ENCODE measurements at places on chromosomes 4 and X.

GRCh38 chrX:13659063-13659462 lies 6.1 kb downstream of the TCEANC start:
- DNase-seq, result no peak

DNA sequence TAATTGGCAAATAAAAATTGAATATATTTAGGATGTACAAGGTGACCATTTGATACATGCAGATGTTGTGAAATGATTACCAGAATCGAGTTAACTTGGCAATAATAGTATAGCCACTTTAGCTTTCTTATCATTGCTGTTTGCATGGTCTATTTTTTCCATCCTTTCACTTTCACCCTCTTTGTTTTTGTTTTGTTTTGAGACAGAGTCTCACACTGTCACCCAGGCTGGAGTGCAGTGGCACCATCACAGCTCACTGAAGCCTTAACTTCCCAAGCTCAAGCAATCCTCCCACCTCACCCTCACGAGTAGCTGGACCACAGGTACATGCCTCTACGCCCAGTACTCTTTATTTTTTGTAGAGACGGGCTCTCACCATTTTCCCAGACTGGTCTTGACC lies 218.6 kb upstream of the ADGRL3 start:
- no peak for DNase-seq

- DNase-seq, result no peak
Observed at GRCh38 chr4:119080721-119081541, 54.7 kb upstream of the MYOZ2 start.

DNA sequence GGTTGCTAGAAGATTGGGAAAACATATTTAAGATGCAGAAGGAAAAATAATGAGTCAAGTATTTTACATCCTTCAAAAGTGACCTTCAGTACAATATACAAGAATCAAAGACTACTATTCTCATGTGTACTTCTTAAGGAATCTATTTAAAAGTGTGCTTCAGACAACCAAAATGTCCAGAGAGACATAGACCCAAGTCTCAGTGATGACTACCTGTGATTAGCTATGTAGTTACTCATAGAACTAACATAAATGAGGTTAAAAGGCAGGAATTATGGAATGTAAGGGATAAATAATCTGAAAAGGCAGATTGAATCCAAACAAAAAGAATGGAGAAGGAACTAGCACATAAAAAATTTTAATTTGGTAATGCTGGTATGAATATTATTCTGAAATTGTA lies 634.7 kb upstream of the FAM241A start:
- DNase-seq, result no peak

GRCh38 chrX:10900585-10901289 lies 210.4 kb upstream of the HCCS start:
- DNase-seq, result no peak

DNA sequence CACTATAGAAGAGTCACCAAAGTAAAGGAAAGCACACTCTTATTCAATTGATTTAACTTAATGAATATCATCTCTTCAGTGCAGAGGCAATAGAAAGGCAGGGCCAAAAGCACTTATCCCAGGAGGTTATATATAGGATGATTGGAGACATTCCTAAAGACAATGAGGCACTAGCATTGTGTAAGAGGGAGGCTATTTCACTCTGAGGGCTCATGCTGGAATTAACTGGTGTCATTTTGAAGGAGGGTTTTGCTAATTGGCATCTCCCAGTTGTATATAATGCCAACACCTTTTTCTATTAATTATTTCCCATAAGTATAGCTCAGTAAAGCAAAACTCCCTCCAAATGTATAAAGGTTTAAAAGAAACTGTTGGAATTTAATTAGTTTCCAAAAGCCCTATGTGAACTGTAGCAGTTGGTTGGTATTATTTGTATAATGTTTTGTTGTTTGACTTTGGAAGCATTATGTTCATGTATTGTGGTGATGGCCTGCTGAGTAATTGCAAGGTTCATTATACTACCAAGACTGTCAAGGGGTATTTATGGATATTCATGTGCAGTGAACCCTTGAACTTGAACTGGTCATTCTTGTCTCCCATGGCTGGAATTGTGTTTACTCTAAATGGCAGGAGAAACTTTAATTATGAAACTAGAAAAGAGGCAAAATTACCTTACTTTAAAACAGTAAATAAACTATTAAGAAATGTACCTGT lies 270.3 kb downstream of the BMPR1B start:
- DNase-seq, result no peak

DNA sequence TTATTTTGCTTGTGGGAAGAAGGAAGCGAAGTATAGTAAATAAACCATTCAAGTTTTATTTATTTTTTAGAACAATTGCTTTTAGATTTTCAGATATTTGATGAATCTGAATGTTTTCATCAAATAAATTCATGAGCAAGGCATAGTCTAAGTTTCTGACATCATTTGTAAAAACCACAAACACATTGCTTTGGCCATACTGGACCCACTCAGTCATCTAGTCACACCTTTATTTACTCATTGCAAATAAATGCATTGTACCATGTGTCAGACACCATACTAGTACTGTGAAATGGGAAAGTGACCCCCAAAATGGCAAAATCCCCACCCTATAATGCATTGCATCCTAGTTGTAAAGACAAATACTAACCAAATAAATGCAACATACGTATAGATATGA lies 449.1 kb upstream of the SMIM31 start:
- DNase-seq, result no peak

DNA sequence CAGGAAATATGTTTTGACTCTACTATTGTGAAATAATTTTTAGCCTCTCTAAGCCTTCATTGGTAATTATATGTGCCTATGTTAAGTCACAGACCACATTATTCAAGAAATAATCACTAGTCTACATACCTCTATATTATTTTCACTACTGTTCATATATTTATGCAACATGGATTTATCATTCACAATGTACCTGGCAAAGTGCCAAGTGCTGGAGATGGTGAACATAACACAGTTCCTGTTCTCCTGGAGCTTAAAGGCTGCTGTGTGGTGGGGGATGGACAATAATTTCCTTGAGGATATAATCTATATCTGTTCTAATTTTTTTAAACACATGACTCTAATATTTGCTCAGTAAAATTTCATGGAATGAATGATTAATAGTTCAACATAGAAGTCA lies 527.7 kb upstream of the CXorf51A start:
- DNase-seq, result no peak

DNA sequence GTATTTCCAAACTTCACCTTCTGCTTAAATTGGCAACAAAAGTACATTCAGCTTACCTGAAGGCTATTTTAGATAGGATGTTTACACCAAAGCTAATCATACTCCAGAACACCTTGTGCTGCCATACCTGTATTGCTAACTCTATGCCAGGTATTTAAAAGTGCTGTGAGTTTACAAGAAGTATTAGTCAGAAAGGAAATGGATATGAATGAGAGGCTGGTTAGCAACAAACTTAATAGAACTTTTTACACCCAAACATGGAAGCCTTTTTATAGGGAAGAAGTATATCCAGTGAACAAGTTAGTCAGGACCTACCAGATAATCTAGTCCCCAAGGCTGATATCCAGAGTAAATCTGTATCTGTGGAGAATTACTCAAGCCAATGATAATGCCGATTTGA lies 131.2 kb upstream of the SPRY1 start:
- no peak for DNase-seq

DNA sequence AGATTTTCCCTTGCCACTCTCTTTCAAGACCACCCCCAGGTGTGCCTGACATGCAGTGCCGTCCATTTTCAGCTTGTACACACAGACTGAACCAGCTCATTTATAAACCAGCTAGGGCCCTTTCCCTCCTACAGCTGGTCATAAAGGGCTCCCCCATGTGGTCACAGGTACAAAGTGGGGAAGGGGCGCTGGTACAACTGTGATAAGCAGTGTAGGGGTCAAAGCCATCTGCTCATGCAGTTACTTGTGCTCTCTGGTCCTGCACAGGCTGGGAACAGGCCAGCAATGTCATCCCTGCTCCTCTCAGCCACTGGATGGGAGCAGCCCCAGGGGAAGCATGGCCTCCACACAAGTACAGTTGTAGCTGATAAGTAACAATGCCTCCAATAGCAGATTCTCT lies 20.6 kb downstream of the GABRQ start:
- no peak for DNase-seq

- DNase-seq, result no peak
Observed at GRCh38 chr4:120447774-120448173, 381.1 kb upstream of the MAD2L1 start.

GRCh38 chr4:33722800-33723516 lies 2521.4 kb downstream of the ARAP2 start:
- DNase-seq, result no peak

GRCh38 chr4:183816882-183817509 lies 88.1 kb upstream of the STOX2 start:
- no peak for DNase-seq

- DNase-seq, result no peak
Observed at GRCh38 chrX:75156531-75156945, 455 bp upstream of the ABCB7 start.

DNA sequence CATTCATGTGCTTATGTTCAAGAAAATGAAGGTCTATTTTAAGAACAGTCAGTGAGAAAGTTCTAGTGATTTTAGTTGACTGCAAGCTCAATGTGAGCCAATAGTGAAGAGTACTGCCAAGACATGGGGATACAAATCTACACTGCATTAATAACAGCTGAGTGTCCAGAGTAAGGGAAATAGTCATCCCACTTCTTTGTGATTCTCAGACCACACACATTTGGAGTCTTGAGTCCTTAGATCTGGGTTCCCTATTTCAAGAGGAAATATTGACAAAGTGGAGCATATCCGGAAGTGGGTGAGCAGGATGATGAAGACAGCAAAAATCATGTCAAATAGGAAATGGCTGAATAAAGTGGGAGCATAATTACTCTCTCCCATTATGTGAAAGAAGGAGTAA lies 171.1 kb downstream of the LARP7 start:
- no peak for DNase-seq

DNA sequence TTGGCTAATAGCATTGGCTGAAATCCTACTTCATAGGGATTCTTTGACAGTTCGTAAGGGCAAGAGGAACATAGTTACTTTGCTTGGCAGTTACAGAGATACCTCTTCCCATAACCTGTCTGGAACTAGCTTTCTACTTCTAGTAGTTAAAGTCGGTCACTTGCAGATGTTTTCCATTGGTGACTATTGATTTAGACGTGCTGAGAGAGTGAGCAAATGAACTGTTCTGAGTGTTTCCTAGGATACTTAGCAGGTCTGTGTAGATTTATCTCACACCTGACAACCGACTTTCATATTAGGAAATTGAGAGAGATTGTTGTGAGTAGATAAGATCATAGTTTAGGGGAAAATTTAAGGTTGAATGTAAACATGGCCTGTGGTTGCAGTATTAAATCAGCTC lies 116.8 kb downstream of the TSPAN7 start:
- DNase-seq, result no peak

- DNase-seq, result no peak
Observed at GRCh38 chr4:78707793-78708192, 68.4 kb upstream of the BMP2K start.

- DNase-seq, result no peak
Observed at GRCh38 chr4:3408793-3409330, 32.9 kb upstream of the HGFAC start.

DNA sequence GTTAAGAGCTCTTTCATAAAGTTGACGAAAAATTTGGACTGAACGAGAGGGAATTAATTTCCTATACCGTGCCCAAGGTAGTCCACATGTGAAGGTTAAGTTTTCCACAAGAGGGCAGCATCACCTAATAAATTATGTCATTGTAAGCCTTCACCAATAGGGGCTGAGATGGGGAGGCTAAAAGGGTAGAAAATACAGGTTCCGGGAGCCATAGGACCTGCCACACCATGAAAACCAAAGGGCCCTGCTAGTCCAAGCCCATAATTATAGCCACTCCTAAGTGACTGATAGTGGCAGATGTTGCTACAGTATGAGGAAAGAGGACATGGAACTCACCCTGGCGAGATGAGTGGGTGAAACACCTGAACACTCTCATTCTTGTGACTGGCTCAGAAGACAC lies 122.2 kb downstream of the SHROOM4 start:
- no peak for DNase-seq

- no peak for DNase-seq
Observed at GRCh38 chr4:26076000-26076587, 162.1 kb downstream of the SMIM20 start.

GRCh38 chrX:125507119-125507518 lies 187.4 kb downstream of the TEX13C start:
- DNase-seq, result no peak

GRCh38 chrX:152831391-152831790 lies 528 bp downstream of the NSDHL start:
- no peak for DNase-seq

- peak; percentile 79 for DNase-seq
Observed at GRCh38 chr4:137156054-137156453, 376.2 kb downstream of the PCDH18 start.

DNA sequence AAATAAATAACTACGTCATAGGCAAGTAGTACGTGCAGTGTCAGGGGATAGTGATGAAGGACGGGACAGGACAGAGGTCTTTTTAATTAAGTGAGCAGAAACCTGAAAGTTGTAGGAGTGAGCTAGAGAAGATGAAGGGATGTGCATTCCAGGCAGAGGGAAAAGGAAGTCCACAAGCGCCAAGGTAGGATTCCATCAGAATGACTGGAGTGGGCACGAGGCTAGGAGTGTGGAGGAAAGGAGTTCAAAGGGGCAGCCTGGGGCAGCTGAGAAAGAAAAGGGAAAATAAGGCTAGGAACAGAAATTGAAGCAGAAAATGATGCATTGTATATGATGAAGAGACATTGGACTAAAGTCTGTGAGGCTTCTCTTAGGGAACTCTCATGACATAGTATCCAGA lies 192.2 kb upstream of the TLL1 start:
- DNase-seq, result no peak

DNA sequence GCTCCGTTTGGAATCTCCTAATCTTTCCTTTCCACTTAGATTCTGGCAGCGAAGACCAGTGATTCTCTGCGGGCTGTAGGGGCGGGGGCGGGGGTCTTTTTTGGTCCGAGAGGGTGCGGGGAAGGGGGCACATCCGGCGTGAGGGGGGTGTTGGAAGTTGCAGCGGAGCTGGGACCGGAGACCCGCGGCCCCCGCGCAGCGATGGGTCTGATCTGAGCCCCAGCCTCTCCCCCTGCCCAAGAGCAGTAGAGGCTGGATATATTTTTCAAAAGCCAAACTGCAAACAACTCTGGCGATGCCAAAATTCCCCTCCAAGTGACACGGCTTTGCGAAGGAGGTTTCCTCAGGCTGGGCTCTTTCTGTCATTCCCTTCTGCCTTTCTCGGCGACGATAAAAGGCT lies 355 bp downstream of the GRID2 start:
- DNase-seq, result no peak

All from AG04449 (cell line).